Activated CD4-positive, alpha-beta T cell treated with anti-CD3 and anti-CD28 coated beads for 24 hours (primary cell): ENCODE measurements at places on chromosomes 5 and 9.

DNA sequence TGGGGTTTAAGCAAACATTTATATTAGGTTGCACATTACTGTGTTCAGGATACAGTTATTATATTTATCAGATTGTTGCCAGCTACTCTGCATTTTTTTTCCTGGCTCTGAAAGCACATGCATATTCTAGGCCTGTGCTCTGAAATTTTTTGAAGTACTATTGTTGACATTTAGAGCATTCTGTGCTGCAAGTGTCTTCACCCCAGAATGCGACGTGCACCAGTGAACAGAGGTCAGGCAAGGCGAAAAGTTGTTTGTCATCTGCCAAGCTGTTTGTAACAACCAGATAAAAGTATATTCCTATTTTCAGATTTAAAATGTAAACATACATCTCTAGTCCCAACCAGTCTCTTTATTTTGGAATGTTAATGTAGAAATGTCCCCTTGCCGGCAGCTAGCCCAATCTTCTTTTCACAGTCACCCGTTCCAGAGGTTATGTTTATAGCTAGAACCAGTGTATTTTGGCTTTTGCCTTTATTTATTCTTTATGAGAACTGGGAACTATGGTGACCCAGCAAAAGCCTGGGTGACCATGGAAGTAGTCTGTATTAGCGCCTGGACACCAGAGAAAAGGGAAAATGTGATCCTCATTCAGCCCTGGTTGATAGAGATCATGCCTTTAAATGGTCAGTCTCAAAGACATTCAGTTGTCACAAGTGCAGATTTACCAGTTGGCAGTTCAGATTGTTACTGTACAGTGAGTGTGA, 84.6 kb downstream of the NDUFAF2 start:
- DNase-seq = no peak

- DNase-seq = no peak
Measured at GRCh38 chr9:119339056-119339455, 30.2 kb downstream of the BRINP1 start.

DNA sequence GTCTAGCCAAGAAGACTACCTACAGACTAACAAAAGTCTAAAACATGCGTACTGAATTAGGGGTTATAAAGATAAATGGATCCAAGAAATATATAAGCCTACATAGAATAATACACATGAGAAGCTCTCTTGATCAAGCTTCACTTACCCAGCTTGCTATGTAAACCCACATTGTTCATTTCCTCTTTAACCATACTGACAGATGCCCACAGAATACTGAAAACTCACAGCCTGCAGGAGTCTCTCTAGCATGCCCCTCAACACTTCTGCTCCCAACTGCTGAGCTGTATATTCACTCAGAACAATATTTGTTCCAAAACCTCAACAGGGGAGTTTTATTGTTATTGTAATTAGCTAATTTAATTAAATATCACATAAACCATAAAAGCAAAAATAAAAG, 52.4 kb downstream of the RFX3 start:
- no peak for DNase-seq

GRCh38 chr9:137959641-137960411, 82.2 kb downstream of the CACNA1B start:
- no peak for DNase-seq

DNA sequence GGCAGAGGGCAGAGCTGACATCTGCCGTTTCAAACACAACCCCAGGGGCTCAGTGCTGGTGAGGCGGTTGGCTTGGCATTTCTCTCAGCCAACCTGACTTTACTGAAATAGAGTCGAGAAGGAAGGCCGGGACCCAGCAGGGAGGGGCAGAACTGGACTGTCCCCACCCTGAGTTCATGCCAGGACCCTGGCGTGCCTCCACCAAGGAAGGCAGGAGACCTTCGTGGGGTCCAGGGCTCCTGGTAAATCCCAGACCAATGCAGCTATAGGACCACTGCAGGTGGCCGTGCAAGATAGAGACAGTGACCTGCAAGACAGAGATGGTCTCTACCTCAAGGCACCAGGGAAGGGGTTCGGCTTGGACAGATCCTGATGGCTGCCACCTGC, 132.9 kb downstream of the ROR2 start:
- DNase-seq = no peak

DNA sequence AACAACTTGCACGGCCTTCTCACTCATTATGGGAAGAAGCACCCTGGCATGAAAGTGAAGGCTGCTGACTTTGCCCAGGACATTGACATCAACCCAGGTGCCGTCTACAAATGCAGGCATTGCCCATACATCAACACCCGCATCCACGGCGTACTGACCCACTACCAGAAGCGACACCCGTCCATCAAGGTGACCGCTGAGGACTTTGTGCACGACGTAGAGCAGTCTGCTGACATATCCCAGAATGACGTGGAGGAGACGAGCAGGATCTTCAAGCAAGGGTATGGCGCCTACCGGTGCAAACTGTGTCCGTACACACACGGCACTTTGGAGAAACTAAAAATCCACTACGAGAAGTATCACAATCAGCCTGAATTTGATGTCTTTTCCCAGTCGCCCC, 65.4 kb downstream of the ZNF462 start:
- no peak for DNase-seq

DNA sequence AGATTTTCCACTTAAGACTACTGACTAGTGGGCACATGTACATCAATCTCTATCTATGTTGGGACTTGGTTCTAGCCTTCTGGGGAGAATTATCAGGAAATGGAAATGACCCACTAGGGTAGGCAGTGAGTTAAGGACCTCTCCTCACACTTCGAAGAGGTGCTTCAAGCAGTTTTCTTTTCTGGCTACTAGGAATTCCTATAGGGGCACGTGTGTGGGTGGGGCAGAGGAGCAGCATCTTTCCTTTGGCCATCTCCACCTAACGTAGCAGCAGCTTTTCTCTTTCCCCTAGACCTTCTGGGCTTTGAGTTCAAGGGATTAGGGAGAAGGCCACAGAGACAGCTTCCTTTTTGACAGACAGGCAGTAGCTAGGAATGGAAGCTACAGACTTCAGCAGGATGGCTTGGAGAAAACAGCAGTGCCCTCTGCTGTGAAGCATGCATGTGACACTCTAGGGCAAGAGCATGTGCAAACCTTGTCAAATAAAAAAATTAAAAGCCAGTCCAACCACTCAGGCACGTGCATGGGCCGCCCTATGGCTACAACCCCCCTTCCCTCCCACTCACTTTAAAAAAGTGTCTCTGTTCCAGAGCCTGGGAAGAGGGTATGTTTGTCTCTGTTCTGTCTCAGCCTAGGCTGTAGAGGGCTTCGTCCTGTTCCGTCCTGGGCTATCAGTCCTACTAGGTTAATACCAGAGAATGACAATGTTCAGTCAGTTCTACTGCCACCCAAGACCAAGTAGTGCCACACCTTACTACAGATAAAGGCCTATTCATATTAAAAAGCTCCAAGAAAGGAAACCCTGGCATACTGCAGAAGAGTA, 8.7 kb upstream of the GFRA3 start:
- DNase-seq = no peak

DNA sequence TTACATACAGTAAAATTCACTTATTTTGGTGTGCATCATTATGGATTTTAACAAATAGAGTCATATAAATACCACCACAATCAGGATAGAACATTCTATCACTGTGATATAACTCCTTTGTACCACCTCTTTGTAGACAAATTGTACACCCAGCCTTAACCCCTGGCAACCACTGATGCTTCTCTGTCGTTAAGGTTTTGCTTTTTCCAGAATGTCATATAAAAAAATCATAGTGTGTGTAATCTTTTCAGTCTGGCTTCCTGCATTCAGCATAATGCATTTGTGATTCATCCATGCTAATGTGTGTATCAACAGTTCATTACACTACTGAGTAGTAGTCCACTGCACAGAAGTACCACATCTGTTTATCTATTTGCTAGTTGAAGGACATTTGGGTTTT, 81.2 kb downstream of the ARSB start:
- DNase-seq = no peak

- DNase-seq = no peak
Measured at GRCh38 chr9:93595861-93596365, 19.5 kb downstream of the PHF2 start.

DNA sequence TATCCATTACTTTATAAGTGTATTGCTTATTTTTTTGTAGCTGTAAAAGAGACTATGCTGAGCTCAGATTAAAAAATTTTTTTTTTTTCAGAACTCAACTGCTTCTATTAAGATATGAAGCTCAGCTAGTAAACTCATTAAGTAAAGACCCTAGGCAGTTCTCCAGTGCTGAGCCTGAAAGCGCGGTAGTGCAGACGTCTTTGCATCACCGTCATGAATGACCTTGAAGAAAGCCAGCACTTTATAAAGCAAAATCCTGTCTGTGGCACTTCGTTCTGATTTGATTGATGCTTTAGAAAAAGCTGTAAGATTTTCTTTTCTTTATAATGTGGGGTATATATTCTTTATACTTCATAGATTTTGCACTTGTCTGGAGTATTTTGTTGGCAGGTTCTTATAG, 105.7 kb downstream of the ATG10 start:
- no peak for DNase-seq

DNA sequence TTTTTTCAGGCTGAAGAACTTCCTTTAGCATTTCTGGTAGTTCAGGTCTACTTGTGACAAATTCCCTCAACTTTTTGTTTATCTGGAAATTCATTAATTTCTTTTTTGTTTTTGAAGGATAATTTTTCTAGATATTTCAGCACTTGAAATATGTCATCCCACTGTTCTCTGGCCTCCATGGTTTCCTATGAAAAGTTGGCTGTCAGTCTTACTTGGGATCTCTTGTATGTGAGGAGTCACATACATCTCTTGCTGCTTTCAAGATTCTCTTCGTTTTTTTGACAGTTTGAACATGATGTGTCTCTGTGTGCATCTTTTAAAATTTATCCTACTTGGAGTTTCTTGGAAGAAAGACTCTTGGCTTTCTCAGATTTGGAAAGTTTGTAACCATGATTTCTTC, 79.5 kb downstream of the RIC1 start:
- DNase-seq = no peak

DNA sequence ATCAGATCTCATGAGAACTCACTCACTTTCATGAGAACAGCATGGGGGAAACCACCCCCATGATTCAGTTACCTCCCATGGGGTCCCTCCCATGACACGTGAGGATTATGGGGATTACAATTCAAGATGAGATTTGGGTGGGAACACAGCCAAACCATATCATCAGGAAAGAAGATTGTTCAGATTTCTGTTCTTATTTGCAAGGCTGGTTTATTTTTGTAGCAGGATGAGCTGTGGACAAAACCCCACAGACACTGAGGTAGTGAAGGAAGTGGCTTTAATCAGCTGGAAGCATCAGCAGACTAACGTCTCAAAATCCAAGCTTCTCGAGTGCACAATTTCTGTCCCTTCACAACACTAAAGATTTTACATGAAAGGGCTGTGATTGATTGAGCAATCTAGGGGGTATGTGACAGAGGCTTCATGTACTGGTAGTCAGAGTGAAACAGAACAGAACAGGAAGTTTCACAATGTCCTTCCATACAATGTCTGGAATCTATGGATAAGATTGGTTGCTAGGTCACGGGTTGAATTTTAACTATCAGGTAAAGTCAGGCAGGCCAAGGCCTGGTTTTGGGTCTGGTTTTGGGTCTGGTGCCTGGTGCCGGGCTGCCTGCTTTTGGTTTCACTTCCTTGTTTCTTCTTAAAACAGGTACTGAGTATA, 91.3 kb upstream of the ZNF366 start:
- no peak for DNase-seq

GRCh38 chr5:76709762-76710161, 6.2 kb upstream of the F2R start:
- DNase-seq = no peak

DNA sequence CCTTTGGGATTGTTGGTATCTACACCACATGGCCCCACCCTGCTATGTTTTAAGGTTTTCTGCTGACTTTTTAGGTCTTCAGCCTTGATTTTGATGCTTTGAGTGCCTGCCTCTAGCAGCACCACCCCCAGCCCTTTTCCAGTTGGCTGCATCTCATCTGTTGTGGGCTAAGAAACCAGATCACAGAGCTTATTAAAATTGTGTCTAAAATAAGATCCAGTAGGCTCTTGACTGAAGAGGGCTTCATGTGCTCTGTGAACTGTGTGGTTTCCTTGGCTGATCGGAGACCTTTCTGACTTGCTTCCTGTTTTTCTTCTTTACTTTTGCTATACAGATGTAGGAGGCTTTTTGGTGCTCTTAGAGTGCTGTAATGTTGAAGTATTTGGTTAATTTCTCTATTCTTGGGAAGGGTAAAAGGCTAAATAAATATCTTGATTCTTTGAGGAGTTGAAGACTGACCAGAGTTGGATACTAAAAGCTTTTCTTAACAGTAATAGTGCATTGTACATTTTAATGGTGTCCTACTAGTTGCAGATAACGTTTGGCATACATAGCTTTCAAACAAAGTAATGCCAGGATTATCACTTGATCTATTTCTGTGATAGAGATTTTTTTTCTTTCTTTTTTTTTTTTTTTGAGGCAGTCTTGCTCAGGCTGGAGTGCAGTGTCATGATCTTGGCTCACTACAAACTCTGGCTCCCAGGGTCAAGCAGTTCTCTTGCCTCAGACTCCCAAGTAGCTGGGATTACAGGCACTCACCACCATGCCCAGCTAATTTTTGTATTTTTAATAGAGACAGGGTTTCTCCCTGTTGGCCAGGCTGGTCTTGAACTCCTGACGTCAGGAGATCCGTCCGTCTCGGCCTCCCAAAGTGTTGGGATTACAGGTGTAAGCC, 4.5 kb downstream of the UBE2D2 start:
- DNase-seq = no peak

DNA sequence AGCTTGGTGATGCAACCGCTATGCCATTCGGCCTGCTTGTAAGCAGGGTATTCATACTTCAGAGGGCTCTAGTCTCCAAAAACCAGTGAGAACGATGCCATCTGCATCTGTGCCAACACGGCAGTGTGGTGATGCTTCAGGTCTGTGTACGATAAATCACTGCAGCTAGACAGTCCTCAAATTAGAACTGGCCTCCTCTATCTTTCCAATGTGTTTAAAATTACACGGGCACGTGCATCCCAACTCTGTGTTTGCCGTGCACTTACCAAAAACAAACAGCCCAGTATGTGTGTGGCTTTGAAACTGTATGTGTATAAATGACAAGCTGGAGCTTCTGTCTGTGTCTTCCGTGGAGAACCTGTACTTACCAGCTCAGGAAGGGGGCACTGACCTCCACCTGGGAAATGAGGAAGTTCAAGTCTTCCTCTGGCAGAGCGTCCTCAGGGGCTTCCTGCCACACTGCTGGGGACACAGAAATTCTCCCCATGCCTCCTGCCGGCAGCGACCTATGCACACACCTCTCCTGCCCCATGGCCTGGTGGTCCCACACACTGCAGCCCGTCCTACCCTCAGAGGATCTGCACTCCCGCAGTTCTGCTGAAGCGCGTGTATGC, 12.3 kb downstream of the MED10 start:
- DNase-seq = no peak

- DNase-seq = no peak
Measured at GRCh38 chr5:171578049-171578828, 158.8 kb downstream of the FGF18 start.

GRCh38 chr5:143705381-143705780, 106.6 kb upstream of the HMHB1 start:
- no peak for DNase-seq

GRCh38 chr5:140109018-140109758, 4.7 kb upstream of the PURA start:
- no peak for DNase-seq

- DNase-seq = no peak
Measured at GRCh38 chr5:104643320-104643719, 1080.7 kb upstream of the NUDT12 start.

GRCh38 chr5:14399054-14399692, 182.4 kb upstream of the OTULINL start:
- DNase-seq = peak; percentile 28
